ENCODE measurements at places on chromosomes 12 and 14.

DNA sequence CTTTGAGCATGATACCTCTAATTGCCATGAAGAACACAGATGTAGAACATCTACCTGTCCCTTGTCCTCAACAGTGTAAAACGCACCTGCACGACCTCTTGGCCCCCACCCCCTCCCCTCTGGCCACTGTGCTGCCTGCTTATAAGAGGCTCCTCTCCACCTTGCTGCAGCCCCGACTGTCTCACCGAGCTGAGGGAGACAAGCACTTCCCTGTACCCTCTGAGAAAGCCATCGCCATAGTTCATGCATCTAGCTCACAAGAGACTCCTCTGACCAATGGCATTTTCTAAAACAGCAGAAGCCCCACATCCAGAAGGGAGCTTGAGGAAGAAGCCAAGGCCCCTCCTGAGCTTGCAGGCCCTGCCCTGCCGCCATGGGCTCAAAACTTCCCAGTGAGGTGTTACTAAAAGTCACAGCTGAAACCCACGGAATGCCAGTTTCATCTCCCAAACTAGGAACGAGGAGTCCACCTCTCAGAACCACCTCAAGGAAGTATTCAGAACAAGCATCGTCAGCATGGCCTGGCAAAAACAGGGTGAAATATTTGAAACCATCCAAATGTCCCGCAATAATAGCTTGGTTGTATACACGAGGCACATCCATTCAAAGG, 21.5 kb upstream of the ANO2 start:
- no peak for DNase-seq

- no peak for DNase-seq
Measured at GRCh38 chr12:118063576-118064391, 2.8 kb upstream of the WSB2 start.

DNA sequence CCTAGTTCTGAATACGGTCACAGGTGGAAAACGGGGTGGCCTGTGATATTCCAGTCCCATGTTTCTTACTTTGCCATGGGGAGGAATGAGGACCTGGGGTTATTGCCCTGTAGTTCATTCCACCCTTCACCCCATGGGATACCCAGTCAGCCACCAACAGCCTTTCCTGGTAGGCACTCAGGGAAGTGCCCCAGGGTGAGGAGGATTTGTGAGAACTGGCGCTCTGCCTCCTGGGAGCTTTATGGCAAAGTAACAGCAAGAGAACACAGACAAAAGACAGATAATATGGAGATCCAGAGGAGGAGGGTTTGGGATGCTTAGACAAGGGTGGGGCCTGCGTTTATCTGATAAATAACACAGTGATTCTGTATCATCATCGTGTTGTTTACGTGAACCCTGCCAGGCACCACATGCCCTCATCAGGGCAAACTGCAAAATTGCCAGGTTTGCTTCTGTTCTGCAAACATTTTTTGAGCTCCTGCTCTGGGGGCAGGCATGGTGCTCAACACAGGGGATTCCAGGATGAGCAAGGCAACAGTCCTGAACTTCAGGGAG, 223.5 kb downstream of the SLC41A2 start:
- no peak for DNase-seq

- DNase-seq = no peak
Measured at GRCh38 chr12:58105225-58106119, 164.1 kb downstream of the ATP23 start.

- no peak for DNase-seq
Measured at GRCh38 chr12:85759091-85759490, 77.1 kb downstream of the RASSF9 start.

DNA sequence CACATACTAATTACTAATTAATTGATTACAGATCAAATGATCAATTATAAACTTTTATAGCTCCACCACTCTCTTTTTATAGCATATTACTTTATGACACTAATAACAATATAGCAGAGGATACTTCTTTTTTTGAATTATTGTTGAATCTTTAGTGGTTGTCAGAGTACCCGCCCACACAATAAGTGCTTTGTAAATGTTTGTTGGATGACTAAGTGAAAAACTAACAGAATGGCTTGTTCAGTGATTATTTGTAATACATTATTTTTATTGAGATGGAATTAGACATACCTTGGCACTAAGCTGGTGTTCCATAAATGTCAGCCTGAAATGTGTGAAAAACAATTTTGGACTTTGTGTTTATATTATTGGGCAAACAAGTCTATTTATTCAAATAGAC, 670.5 kb upstream of the ATXN7L3B start:
- no peak for DNase-seq

DNA sequence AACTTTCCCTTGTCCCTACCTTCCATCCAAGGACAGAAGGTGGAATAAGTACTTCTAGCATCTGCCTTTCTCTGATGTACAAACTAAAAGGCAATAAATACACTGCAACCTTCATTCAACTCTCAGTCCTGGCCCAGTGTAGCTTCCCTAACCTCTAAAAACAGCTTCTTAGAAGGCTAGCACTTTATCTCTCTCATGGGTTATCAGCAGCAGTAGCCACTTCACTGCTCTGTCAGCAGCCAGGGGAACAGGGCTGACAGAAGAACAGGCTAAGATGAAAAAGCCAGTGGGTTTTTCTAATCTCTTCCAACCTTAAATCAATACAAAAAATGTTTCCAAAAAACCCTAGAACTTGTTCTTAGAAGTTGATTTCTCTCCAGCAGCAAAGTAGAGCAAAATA, 13.2 kb downstream of the BAZ2A start:
- DNase-seq = no peak

DNA sequence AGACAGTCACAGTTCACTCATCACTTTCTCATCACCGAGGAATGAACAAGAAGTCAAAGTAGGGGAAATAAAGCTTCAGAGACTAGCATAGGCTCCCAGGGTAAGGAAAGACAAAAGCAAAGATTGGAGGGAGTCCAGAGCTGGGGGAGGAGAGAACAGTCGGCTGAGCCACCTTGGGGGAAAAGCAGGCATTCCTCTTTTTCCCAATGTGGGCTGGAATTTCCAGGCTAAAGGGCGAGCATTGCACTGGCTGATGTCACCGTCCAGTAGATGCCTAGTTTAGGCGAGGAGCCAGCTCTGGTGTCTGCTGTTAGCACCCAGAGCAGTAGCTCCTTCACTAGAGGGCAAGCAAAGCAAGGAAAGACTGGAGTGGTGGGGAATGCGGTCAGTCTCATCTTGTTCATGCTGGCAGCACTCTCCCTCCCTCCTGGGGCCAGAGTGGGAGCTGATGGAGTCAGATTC, 8.5 kb upstream of the KRT75 start:
- no peak for DNase-seq

DNA sequence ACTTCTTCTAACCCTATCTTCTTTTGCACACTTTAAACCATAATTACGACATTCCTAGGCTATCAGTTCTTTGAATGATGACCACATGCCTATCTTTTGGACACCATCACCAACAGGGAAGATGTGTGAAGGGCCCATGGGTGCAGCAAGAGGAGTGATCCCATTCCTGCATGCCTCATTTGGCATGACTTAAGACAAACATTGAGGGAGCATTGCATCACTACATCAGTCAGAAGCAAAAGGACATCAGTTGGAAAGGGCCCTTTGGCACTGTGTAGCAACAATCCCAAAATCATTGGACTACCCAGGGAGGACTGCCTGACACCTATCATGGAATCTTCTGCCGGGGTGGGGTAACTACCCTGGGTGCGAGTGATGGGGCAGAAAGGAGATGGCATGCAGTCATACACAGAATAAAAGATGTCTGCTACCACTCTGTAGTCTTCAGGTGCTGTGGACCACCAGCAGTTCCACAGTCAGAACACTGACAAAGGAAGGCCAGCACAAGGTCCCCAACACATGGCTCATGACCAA, 10.7 kb upstream of the TMBIM6 start:
- no peak for DNase-seq

GRCh38 chr12:19110221-19110940, 19.2 kb upstream of the PLEKHA5 start:
- no peak for DNase-seq

- no peak for DNase-seq
Measured at GRCh38 chr12:104510145-104510872, 53.6 kb downstream of the CHST11 start.

DNA sequence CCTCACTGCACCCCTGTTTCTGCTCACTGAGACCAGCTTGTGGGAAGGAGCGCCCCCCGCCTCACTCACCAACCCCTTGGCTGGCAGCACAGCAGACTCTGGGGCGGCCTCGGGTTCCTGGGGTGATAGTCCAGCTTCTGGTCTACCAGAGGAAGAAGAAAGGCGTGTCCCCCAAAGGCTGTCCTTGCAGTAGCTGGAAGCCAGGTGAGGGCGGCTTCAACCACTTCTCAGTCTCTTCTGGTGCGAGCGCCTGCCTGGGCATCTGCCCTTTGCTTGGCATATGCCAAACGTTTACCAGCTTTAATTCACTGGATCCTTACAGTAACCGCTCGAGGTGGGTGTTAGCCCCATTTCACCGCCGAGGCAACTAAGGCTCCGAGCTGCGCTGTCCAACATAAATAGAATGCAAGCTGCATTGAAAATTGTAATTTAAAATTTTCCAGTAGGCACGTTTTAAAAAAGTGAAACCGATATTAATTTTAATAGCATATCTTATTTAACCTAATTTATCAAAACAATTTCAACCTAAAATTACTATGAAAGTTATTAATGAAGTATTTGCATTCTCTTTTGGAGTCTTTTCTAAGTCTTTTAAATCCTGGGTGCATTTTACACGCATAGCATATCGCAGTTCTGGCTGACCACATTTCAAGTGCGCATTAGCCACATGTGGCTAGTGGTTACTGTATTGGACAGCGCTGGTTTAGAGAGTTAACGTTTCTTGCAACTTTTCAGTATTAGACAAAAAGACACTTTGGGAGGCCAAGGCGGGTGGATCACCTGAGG, 872 bp downstream of the FAM177A1 start:
- DNase-seq = peak; percentile 71

GRCh38 chr12:9331218-9331626, 123.0 kb upstream of the PZP start:
- peak; percentile 61 for DNase-seq

DNA sequence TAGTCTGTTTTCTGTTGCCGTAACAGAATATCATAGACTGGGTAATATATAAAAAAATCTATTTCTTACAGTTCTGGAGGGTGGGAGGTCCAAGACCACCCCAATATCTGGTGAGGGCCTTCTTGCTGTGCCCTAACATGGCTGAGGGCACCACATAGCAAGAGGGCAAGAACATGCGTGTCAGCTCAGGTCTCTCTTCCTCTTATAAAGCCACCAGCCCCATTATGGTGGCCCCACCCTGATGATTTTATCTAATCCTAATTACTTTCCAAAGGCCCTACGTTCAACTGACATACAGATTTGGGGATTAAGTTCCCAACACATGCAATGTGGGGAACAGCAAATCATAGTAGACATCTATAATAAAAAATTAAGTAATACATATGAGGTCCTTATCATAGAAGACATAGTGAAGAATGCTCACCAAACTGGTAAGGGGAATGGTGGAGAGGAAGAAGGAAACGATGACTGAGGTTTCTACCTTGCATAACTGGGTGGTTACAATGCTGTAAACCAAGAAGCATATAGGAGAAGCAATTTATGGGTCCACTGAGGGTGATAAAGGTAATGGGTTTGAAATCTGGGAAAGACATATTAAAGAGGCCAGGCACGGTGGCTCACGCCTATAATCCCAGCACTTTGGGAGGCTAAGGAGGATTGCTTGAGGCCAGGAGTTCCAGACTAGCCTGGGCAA, 27.0 kb downstream of the BTBD7 start:
- no peak for DNase-seq

- DNase-seq = peak; percentile 87
Measured at GRCh38 chr12:101772012-101772775, 32.9 kb upstream of the SYCP3 start.

DNA sequence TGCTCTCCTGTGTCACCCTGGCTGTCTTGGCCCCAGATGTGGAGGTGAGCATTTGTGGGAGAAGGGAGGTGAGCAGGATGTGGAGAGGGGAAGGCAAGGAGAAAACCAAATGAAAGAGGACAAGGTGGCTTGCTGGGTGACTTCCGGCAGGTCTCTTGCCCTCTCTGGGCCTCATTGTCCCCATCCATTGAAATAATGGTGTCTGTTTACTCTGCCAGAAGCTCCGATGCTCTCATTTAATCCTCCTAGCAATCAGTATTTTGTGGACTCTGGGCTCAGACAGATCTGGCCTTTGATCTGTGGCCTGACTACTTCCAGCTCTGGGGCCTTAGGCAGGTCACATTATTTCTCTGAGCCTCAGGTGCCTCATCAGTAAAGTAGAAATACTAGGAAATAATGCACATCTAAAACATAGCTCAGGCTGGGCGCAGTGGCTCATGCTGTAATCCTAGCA, 30.6 kb downstream of the MVK start:
- no peak for DNase-seq

GRCh38 chr12:5505116-5505515, 73.2 kb downstream of the NTF3 start:
- no peak for DNase-seq

GRCh38 chr12:90080616-90081015, 372.0 kb upstream of the ATP2B1 start:
- DNase-seq = no peak

DNA sequence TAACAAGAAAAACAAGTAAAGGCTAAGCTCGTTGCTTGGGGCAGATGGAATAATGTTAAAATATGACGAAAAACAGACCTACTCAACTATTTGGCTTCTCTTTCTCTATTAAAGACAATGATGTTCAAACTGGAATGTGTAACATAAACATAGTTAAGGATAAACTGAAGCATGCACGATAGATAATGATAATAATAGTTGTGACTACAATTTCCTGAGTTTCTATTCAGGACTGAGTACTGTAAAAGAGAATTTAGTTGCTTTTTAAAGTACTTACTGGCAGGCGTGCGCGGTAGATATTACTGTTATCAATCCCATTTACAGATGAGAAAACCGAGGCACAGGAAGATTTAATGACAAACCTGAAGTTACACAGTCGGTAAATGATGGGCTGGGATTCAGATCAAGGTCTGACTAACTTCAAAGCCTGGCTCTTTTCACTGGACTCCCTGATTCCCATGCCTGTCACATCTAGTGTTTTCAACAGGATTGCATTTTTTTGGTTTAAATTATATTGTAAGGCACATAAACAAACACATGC, 103.0 kb downstream of the CRADD start:
- DNase-seq = no peak

- DNase-seq = no peak
Measured at GRCh38 chr12:57164966-57165625, 17.7 kb upstream of the LRP1-AS start.

GRCh38 chr12:30201301-30202160, 417.8 kb upstream of the TMTC1 start:
- no peak for DNase-seq

- peak; percentile 38 for DNase-seq
Measured at GRCh38 chr12:98594050-98594835, 757 bp downstream of the SLC25A3 start.

GRCh38 chr12:52358575-52359350, 8.5 kb downstream of the KRT85 start:
- no peak for DNase-seq

- DNase-seq = no peak
Measured at GRCh38 chr12:128916425-128916824, 63.1 kb downstream of the GLT1D1 start.

DNA sequence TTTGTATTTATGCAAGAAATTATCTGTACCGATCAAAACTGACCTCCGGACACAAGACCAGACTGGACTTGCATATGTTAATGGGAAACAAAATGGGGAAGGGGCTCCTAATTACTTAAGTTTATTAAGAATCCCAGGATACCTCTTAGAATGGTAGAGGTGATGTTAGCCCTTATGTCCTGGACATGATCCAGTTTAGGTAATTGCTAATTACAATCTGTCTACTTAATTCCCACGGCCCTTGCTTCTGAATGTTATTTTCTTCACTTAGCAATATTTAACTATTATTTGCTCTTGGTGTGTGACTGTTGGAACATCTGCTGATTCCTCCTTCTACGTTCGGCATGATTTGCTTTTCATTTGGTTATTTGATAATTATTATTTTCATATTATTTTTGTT, 644.0 kb downstream of the DIO2 start:
- DNase-seq = no peak

Measured in RPMI8226 (cell line).